ENCODE measurements at places on chromosomes 3 and 15.

DNA sequence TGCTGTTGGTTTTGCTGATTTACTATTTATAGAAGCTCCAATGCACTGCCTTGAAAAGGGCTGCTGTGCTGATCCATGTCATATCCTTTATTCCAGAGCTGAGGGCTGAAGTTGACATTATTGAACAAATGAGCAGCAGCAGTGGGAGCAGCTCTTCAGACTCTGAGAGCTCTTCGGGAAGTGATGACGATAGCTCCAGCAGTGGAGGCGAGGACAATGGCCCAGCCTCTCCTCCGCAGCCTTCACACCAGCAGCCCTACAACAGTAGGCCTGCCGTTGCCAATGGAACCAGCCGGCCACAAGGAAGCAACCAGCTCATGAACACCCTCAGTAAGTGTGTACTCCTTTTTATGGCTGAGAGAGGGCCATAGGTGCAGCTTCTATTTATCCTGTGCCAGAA is 8.8 kb downstream of the EAF1 start:
- DNase-seq = no peak

DNA sequence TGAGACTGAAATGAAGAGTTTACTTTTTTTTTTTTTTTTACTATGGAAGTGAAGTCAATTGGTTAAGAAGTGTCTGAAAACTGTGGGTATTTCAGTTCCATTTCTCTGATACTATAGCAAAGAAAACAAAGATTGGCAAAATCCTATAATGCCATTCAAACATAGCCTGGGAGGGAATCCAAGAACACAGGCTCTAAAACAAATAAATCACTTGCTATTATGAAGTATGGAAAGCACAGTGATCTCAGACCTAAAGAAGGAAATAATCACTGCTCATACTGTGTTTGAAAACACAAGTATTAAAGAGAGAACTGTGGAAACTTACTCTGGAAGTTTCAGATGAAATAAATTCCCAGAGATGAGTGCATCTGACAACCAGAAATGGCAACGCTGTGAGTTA is 12.0 kb downstream of the SAMMSON start:
- no peak for DNase-seq

- no peak for DNase-seq
Observed at GRCh38 chr3:194343561-194343893, 7.6 kb downstream of the CPN2 start.

GRCh38 chr3:57518276-57518915 is 25.7 kb downstream of the DNAH12 start:
- DNase-seq = no peak

GRCh38 chr15:31291048-31291578 is 35.5 kb upstream of the KLF13 start:
- no peak for DNase-seq

- DNase-seq = no peak
Observed at GRCh38 chr3:97895216-97895615, 73.4 kb downstream of the CRYBG3 start.

Measured in mesothelial cell of epicardium (in vitro differentiated cells).